ENCODE measurements at places on chromosomes 5 and 9.

DNA sequence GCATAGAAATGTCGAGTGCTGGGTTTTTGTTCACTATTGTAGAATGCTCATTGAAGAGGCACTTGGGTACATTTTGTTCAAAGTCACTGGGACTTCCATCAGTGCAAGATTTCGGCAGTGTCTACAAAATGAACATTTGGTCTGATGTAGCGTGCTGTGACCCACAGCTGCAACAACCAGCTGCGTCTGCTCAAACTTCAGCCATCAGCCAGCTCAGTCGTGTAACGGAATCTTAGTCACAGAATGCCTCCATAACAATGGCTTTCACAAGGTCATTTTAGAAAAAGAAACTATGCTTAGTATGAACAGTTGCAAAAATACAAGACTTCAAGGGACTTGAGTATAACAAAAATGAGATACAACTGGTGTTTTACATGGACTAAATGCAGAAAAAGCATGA is 828.1 kb upstream of the GRAMD2B start:
- no peaks in the 10 kb centered on the region for H3K36me3 ChIP-seq
- H3K4me3 ChIP-seq = no peak overlapping the region
- H3K27me3 ChIP-seq = no peaks in the 10 kb centered on the region
- H3K27ac ChIP-seq = no peak overlapping the region
- H3K4me1 ChIP-seq = no peaks in the 10 kb centered on the region

GRCh38 chr9:32550150-32550561 is 2.0 kb upstream of the SMIM27 start:
- H3K4me3 ChIP-seq = peak overlapping the region; percentile 88
- H3K4me1 ChIP-seq = peaks cover 37% of the 10 kb centered on the region
- no peak for DNase-seq
- H3K36me3 ChIP-seq = no peaks in the 10 kb centered on the region

- peak overlapping the region; percentile 7 for H3K4me3 ChIP-seq
- no peak for DNase-seq
- H3K4me1 ChIP-seq = peaks cover 58% of the 10 kb centered on the region
- no peaks in the 10 kb centered on the region for H3K36me3 ChIP-seq
Observed at GRCh38 chr9:34994260-34994899, 4.8 kb downstream of the DNAJB5 start.

GRCh38 chr5:96385538-96385937 is 47.5 kb downstream of the PCSK1 start:
- H3K4me1 ChIP-seq = no peaks in the 10 kb centered on the region
- no peaks in the 10 kb centered on the region for H3K36me3 ChIP-seq
- DNase-seq = no peak
- H3K27ac ChIP-seq = no peak overlapping the region
- no peak overlapping the region for H3K4me3 ChIP-seq

GRCh38 chr9:121232251-121232650 is 30.6 kb upstream of the RAB14 start:
- H3K4me1 ChIP-seq = no peaks in the 10 kb centered on the region
- H3K27ac ChIP-seq = no peak overlapping the region
- no peaks in the 10 kb centered on the region for H3K36me3 ChIP-seq
- DNase-seq = no peak
- H3K4me3 ChIP-seq = no peak overlapping the region

DNA sequence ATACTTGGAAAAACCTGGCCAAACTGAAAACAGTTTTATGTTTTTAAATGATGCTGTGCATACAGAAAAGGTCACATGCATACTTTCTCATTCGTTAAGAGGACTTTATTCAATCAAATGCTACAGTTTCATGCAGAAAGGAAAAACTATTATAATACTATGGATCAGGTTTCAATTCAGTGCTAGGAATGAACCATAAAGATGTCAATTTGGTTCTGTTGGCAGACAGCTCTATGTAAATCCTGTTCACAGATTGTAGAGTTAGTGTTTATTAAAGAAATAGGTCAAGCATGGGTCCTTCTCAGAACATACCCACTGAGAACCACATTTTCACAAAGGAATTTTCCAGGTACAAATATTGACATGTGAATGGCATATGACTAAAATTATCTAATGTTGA is 57.1 kb downstream of the RETREG1 start:
- peak overlapping the region; percentile 81 for H3K27ac ChIP-seq
- no peak overlapping the region for H3K4me3 ChIP-seq
- peaks cover 37% of the 10 kb centered on the region for H3K4me1 ChIP-seq
- no peak for DNase-seq

GRCh38 chr9:133059623-133060022 is 2.2 kb upstream of the CEL start:
- no peak overlapping the region for H3K4me3 ChIP-seq
- no peaks in the 10 kb centered on the region for H3K4me1 ChIP-seq
- H3K36me3 ChIP-seq = peaks cover 50% of the 10 kb centered on the region
- no peak overlapping the region for H3K27ac ChIP-seq
- no peaks in the 10 kb centered on the region for H3K27me3 ChIP-seq
- DNase-seq = no peak

DNA sequence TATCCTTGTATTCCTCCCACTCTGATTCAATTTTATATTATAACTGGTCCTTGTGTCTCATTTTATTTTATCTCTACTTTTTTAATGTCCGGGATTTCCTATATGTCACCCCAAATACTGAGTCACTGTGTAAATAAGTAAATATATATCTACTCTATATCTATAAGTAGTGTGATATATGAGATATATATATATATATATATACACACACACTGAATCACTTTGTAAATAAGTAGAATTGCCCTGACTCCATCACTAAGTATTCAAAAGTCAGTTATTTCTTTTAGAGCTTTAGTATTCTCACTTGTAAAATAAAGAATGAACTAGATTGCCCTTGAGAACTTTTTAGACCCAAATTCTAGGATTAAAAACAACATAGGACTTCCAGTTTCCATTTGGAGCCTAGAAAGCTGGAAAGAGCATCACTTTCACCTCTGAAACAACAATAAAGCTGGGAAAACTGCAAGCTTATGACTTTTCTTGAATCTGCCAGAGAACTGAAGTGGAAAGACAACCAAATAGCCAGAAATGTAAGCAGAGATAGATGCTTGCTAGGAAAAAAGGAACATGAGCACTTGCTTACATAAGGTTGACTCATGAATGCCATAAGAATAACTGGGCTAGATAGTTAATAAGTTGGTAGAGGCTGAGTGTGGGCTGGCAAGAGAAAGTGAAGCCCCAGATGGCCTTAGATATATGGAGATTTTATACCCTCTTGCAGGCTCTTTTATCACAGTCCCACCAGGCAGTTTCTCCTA is 171.1 kb upstream of the TLX3 start:
- H3K4me1 ChIP-seq = no peaks in the 10 kb centered on the region
- no peaks in the 10 kb centered on the region for H3K27me3 ChIP-seq
- no peaks in the 10 kb centered on the region for H3K36me3 ChIP-seq
- H3K27ac ChIP-seq = no peak overlapping the region
- no peak overlapping the region for H3K4me3 ChIP-seq

GRCh38 chr9:81980568-81980967 is 8.0 kb upstream of the SPATA31D1 start:
- no peaks in the 10 kb centered on the region for H3K4me1 ChIP-seq
- no peak overlapping the region for H3K4me3 ChIP-seq
- no peaks in the 10 kb centered on the region for H3K36me3 ChIP-seq
- DNase-seq = no peak

DNA sequence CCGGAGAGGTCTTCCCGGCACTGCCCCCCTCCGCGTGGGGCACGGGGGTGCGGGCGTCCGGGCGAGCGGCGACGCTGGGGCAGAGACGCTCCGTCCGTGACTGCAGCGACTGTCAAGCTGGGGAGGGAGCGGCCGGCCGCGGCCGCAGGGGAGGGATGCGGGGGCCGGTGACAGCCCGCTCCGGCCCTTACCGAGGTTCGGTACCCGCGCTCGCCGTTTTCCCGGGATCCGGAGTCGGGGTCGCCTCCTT is 400 bp downstream of the KDM4C start:
- peak overlapping the region; percentile 89 for H3K4me3 ChIP-seq
- no peaks in the 10 kb centered on the region for H3K36me3 ChIP-seq
- no peak for DNase-seq
- H3K27ac ChIP-seq = peak overlapping the region; percentile 97
- H3K4me1 ChIP-seq = no peaks in the 10 kb centered on the region

GRCh38 chr9:36949466-36949865 is 84.6 kb downstream of the PAX5 start:
- H3K27me3 ChIP-seq = no peaks in the 10 kb centered on the region
- no peak for DNase-seq
- no peak overlapping the region for H3K27ac ChIP-seq
- no peaks in the 10 kb centered on the region for H3K4me1 ChIP-seq

GRCh38 chr5:158591301-158591863 is 508.3 kb downstream of the EBF1 start:
- DNase-seq = no peak
- H3K27ac ChIP-seq = no peak overlapping the region
- H3K4me1 ChIP-seq = peaks cover 4% of the 10 kb centered on the region
- H3K4me3 ChIP-seq = no peak overlapping the region

GRCh38 chr9:94920420-94921091 is 194.1 kb downstream of the AOPEP start:
- H3K27me3 ChIP-seq = no peaks in the 10 kb centered on the region
- no peak overlapping the region for H3K4me3 ChIP-seq
- H3K27ac ChIP-seq = peak overlapping the region; percentile 96
- DNase-seq = peak; percentile 49
- peaks cover 33% of the 10 kb centered on the region for H3K4me1 ChIP-seq
- no peaks in the 10 kb centered on the region for H3K36me3 ChIP-seq

DNA sequence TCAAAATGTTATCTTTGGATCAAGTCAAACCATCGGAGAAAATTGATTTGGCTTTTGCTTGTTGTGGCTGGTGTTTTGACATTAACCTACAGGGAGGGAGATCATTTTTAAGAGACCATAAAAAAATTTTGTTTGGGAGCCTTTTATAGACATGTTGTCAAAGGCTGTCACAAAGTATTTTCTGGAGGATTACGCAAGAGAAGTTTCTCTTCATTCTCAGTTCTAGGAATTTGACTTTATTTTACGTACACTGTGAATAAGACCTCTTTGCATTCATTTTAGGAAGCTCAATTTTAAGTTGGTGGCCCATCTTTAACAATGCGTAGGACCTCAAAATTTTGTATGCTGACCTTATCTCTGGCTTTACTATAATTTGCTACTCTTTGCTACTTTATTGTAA is 50.2 kb upstream of the SLC44A1 start:
- H3K4me3 ChIP-seq = no peak overlapping the region
- no peaks in the 10 kb centered on the region for H3K27me3 ChIP-seq
- no peak for DNase-seq
- peaks cover 11% of the 10 kb centered on the region for H3K4me1 ChIP-seq

DNA sequence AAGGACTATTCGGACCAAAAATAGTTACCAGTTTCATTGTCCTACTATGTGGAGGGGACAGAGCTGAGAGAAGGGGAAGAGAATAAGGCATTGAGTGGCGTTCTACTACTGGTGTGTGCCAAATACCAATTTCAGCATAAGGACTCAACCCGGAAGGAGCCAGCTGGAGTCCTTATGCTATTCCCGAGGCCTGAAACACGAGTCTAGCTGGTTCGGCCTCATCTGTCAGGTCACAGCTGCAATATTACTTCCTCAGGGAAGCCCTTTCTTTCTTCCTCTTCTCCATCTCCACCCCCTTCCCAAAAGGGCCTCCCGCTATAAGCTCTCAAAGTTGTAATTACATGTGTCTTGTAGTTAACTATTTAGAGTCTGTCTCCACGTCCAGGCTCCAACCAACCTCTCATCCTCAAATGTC is 20.5 kb upstream of the FER start:
- no peaks in the 10 kb centered on the region for H3K27me3 ChIP-seq
- H3K27ac ChIP-seq = peak overlapping the region; percentile 95
- peaks cover 31% of the 10 kb centered on the region for H3K4me1 ChIP-seq
- peak overlapping the region; percentile 61 for H3K4me3 ChIP-seq

DNA sequence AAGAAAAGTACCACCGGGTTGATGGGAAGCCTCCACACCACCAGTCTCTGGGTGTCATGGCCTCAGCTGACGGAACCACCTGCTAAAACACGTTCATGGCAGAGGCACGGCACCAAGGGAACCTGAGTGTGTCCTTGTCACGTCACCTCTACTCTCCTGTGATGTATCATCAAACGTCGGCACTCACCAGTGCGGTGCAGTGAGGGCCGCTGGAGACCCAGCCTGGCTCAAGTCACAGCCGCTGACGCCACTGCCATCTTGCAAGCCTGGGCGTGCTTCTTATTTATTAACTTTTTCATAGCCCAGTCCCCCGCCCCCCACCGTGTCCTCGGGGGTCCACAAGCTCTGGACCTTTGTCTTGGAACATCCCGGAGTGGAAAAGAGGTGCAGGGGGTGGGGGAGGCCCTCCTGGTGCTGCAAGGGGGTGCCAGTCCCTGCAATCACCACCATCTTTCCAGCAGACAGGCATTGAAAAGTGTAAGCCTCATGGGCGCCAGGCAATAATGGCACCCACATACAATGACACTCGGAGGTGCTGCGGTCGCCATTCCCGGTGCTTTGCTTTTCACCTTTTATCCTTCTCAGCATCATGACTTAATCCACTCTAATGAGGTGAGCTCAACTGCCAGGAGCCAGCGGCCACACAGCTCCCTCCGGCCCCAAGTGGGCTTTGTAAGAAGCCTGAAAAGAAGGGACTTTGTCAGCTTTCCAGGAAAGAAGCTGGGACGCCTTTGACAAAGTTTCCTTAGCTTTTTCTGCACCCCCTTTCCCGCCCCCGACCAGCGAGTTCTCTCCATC is 202.3 kb upstream of the IRX1 start:
- no peaks in the 10 kb centered on the region for H3K36me3 ChIP-seq
- H3K27me3 ChIP-seq = no peaks in the 10 kb centered on the region
- DNase-seq = no peak

- H3K4me1 ChIP-seq = no peaks in the 10 kb centered on the region
- H3K27ac ChIP-seq = no peak overlapping the region
- H3K4me3 ChIP-seq = no peak overlapping the region
- no peaks in the 10 kb centered on the region for H3K36me3 ChIP-seq
- DNase-seq = no peak
Observed at GRCh38 chr5:15966066-15966640, 213.4 kb downstream of the MARCHF11 start.

DNA sequence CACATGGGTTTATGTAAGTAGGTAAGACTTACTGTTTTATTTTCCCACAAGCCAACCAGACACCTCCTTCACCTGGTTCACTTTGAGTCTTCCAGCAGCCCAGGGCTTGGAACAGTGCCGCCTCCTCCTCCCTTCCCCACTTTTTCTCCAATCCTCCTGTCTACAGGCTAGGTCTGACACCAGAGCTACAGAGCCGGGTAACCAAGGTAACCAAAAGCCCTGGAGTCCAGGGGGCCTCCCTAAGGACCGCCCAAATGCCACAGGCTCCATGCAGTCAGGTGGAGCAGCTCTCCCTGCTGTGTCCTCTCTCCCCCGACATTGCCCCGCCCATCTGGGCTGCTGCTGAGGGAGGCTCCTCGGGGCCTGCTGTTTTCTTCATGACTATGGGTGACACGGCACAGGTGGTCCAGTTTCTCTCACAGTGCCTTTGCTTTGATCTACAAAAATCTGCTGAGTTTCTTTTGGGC is 138.0 kb upstream of the EFNA5 start:
- no peak overlapping the region for H3K4me3 ChIP-seq
- no peak for DNase-seq
- no peaks in the 10 kb centered on the region for H3K27me3 ChIP-seq
- no peak overlapping the region for H3K27ac ChIP-seq

DNA sequence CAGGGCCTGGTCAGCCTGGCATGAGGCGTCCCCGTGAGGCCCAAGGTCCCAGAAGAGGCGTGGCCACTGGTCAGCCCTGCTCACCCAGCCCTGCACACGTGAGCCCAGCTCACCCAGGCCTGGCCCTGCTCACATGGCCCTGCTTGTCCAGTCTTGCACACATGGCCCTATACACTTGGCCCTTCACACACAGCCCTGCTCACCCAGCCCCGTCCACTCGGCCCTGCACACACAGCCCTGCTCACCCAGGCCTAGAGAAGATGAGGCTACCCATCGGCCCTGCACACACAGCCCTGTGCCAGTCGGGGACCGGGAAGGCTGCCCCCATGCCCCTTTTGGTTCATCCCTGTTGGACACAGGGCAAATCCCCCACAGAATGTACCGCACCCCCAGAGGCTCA is 28.4 kb downstream of the ZDHHC11B start:
- peaks cover 4% of the 10 kb centered on the region for H3K27me3 ChIP-seq
- no peak overlapping the region for H3K27ac ChIP-seq
- H3K4me3 ChIP-seq = no peak overlapping the region
- no peak for DNase-seq
